Stimulated activated CD4-positive, alpha-beta T cell treated with anti-CD3 and anti-CD28 coated beads, Interleukin-12 subunit alpha, Interleukin-12 subunit beta, amount 100 ng/mL, for 48 hours (primary cell): ENCODE measurements at places on chromosomes 6 and 20.
A peak's percentile ranks its signal among the peaks of the same experiment; 100 is the strongest.

- no peak for DNase-seq
Measured at GRCh38 chr6:93789532-93789931, 370.2 kb upstream of the EPHA7 start.

DNA sequence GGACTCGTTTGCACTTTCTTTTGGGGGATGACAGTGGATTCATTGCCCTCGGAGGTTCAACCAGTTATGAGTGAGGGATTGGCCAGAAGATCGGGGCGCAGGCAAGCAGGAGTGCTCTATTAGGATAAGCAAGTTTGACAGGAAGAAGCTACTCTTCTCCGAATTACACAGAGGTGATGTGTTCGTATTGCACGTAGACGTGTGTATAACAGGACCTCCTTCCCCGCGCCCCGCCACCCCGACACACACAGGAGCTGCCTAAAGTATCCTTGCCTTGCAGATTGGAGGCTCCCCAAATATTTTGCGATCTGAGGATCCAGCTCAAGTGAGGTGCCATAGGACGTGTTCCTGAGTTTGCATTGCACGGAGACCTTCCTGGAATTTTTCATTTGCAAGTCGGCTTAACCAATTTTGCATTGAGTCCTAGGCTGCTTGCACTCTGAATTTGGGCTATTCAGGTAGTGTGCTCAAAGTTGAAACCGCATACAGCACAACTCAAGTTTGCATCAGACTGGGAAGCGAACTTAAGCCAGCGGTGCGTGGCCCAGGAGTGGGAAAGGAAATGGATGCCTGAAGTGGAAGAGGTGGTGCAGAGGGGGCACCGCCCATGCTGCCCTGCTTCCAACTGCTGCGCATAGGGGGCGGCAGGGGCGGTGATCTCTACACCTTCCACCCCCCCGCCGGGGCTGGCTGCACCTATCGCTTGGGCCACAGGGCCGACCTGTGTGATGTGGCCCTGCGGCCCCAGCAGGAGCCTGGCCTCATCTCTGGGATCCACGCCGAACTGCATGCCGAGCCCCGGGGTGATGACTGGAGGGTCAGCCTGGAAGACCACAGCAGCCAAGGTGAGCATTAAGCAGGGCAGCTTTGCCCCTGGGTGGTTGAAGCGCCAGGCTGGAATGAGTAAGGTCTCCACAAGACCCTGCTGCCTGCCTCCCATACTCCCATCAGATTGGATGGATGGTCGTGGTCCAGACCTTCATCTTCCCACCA is 770 bp downstream of the TCF19 start:
- DNase-seq = no peak

- DNase-seq = no peak
Measured at GRCh38 chr6:14502551-14502950, 385.0 kb downstream of the CD83 start.

DNA sequence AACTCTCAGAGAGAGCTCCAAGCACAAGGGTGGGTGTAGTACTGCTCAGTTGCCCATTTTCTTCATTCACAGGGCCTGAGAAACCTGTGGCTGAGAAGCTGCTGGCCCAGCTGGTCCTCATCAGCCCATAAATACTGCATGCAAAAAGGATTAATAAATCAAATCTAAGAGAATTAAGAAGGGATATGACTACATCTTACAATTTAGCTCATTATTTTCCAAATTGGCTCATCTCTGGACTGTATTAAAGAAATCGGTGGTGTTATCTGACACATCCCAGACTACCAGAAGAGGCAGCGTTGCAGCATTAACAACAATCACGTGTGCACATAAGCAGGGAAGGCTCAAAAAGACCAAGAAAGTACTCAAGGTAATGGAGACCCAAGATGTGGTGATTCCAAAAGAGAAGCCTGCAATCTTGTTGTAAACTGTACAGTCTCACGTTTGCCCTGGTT is 90.7 kb downstream of the CD24 start:
- DNase-seq = no peak

GRCh38 chr20:38855356-38855755 is 49.9 kb downstream of the PPP1R16B start:
- no peak for DNase-seq

DNA sequence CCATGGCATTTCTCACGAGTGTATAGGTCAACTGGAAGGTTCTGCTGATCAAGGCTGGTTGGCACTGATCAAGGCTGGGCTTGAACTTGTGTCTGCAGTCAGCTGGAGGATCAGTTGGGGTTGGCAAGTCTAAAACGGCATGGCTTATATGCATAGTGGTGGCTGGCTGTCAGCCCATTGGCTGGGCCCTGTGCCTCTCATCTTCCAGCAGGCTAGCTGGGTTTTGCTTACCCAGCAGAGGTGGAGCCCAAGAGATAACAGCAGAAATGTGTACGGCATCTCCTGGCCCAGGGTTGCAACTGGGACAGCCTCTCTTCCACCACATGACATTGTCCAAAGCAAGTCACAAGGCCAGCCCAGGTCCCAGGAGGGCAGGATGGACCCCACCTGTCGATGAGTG is 158.2 kb downstream of the BMP7 start:
- DNase-seq = no peak

DNA sequence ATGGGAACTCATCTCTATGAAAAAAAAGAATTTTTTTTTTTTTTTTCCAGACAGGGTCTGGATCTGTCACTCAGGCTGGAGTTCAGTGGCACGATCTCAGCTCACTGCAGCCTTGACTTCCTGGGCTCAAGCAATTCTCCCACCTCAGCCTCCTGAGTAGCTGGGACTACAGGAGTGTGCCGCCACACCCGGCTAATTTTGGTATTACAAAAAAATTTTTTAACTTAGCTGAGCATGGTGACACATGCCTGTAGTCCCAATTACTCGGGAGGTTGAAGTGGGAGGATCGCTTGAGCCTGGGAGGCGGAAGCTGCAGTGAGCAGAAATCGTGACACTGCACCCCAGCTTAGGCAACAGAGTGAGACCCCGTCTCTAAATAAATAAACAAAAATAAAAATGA is 7.5 kb downstream of the DEF6 start:
- no peak for DNase-seq

DNA sequence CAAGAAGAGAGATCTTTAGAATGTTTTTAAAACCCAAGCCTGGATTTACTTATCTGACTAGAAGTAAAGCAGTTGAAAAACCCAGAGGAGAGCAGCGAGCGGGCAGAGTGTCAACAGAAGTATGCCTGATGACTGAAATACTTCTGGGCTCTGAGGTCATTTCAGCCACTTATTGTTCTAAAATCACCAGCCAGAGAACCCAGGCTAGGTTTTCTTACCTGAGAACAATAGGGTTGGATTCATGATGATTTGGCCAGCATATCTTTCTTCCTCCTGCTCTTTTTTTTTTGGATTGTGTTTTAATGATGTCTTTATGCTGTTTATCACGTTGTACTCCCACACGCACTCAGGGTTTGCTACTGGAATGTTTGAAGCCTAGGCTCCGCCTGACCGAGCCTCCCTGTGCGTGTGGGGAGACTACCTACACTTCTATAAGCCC is 63.0 kb upstream of the KIF25 start:
- DNase-seq = no peak

DNA sequence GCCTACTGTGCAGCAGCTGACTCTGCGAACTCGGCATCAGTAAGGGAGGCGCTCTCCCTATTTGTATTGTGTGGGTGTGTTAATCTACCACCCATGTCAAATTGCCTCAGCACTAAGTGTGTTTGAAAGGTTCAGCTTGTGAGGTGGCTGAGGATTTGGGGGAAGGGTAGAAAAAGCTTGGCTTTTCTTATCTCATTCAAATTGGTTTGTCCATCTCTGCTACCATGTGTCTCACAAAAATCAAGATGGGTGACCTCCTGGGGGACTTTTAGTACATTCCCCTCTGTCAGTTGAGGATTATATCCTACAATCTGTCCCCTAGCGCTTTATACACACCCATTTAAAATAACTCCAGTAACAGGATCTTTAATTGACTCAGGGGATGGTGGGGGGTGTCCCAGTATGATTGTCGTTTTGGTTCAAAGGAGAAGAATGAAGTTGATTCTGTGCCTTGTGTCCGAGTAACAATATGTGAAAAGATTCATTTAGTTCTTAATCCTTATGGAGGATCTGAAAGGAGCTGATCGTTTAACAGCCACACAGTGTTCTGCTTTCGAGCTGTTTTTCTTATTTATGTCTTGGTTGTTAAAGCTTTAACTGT is 609.6 kb downstream of the PKHD1 start:
- DNase-seq = no peak

- DNase-seq = no peak
Measured at GRCh38 chr6:82957868-82958245, 107.8 kb downstream of the UBE3D start.

- DNase-seq = no peak
Measured at GRCh38 chr6:33677143-33677660, 34.3 kb downstream of the UQCC2 start.

GRCh38 chr6:24009319-24009718 is 116.7 kb upstream of the NRSN1 start:
- no peak for DNase-seq

DNA sequence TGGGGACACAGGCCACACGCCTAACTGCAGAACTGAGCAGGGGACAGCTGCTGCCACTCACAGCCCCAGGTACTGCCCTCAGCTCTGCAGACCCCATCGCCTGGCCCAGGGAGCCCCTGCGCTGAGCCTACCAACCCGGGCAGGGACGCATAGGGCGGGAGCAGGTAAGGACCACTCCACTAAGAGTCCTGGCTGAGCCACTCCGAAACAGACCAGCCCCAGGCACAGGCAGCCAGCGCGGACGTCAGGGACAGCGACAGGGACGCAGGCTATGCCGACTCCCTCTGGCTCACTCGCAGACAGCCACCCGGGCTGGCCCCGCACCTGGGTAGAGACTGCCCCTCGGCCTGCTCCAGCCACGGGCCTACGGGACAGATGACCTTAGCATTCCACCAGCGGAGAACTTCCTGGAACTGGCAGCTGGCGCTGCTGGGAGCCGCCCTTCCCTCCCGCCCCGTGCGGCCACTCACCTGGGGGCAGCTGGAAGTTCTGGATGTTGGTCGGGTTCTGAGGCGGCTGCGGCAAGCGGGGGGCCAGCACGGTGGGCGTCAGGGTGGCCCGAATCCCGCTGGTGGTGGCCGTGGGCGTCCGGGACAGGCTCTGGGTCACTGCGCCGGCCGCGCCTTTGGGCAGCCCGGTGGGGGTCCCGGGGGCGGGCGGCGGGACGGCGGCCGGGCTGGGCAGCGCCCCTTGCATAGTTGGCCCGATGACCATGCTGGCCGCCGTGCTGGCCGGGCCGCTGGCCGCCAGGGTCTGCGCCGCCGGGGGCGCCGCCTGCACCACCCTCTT is 1.5 kb downstream of the TAF4 start:
- DNase-seq = no peak

- no peak for DNase-seq
Measured at GRCh38 chr20:44279228-44279627, 31.8 kb downstream of the FITM2 start.

- DNase-seq = no peak
Measured at GRCh38 chr6:169988769-169989550, 237.5 kb downstream of the ERMARD start.

- DNase-seq = no peak
Measured at GRCh38 chr6:134630508-134631121, 312.7 kb upstream of the SGK1 start.

- DNase-seq = no peak
Measured at GRCh38 chr20:57272883-57273535, 6.6 kb upstream of the BMP7 start.

DNA sequence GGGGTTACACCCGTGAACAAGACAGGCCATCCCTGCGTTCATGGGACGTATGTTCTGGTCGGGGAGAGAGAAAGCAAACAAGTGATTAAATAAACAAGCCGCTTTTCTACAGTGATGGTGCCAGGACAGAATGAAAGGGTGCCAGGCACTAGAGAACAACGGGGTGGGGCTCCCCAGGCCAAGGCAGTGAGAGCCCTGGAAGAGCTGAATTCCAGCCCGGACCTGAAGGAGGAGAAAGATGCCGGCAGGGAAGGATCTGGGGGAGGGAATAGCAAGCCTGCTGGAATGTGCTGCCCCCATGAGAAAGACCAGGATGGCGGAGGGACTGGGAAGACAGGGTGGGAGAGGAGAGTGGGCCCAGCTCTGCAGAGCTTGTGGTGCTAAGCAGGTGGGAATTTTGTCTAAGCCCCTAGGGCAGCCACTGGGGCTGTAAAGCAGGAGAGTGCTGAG is 7.5 kb downstream of the SNAI1 start:
- DNase-seq = no peak

GRCh38 chr20:56400001-56400640 is 7.7 kb downstream of the CSTF1 start:
- peak; percentile 72 for DNase-seq

DNA sequence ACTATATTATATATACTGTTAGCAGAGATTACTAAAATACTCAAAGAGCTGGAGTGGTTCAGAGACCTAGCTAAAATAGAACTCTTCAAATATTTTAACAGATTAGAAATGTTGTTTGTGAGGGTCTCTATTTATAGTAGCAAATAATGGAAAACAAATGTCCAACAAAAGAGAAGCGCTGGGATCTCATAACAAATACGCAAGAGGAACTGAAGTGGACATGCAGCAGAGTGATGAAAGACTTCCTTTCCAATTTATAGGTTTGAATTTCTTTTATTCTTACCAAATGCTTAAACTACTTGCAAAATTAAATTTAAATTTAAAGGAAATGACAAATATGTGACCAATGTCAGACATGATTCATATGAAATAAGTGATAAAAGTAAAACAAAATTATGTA is 49.9 kb downstream of the PIGU start:
- DNase-seq = no peak

- no peak for DNase-seq
Measured at GRCh38 chr6:131807321-131807643, 538 bp upstream of the ENPP1 start.

GRCh38 chr6:143410859-143411270 is 39.6 kb downstream of the ADAT2 start:
- DNase-seq = no peak
